ENCODE measurements at places on chromosomes 6 and 20.
A peak's percentile ranks its signal among the peaks of the same experiment; 100 is the strongest.

DNA sequence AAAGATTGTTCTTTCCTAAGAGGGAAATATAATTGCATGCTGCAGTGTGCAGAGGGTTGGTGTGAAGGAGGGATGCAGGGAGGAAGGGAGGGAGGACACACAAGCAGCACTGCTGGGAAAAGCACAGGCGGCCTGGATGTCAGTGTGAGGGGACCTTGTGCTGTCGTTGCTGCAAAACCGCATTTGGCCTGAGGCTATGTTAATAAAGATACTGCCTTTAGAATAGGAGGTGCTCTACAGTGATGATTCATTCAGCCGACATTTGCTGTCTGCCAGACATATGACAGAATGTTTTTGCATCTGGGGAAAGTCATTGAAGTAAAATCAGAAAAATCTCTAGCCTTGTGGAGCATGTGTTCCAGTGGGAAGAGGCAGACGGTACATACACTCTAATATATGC is 50.5 kb upstream of the TRIM26 start:
- no peak for DNase-seq

- DNase-seq, result no peak
Measured at GRCh38 chr6:317448-318144, 25.3 kb downstream of the DUSP22 start.

DNA sequence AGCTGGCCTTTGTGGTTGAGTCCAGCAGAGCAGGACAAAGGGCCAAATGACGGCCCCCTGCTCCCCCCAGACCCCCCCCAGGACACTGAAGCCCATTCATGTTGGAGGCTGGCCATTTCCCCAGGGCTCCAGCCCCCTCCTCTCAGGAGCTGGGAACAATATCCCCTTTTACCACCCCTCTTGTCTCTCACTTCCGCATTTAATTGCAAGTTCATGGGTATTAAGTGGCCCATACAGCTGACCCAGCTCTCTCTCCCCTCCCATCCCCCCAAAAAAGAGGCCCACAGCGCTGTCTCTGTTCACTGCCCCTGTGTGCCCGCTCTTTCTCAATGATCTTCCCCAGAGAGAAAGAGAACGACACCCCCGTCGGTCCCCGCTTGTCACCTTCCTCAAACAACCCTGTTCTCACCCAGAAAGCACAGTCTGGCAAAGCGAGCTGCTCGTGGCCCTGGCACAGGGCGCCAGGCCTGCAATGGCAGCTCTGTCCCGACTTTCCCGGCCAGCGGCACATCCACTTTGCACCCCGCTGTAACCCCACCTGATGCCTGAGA is 30.4 kb downstream of the PREX1 start:
- DNase-seq, result no peak

DNA sequence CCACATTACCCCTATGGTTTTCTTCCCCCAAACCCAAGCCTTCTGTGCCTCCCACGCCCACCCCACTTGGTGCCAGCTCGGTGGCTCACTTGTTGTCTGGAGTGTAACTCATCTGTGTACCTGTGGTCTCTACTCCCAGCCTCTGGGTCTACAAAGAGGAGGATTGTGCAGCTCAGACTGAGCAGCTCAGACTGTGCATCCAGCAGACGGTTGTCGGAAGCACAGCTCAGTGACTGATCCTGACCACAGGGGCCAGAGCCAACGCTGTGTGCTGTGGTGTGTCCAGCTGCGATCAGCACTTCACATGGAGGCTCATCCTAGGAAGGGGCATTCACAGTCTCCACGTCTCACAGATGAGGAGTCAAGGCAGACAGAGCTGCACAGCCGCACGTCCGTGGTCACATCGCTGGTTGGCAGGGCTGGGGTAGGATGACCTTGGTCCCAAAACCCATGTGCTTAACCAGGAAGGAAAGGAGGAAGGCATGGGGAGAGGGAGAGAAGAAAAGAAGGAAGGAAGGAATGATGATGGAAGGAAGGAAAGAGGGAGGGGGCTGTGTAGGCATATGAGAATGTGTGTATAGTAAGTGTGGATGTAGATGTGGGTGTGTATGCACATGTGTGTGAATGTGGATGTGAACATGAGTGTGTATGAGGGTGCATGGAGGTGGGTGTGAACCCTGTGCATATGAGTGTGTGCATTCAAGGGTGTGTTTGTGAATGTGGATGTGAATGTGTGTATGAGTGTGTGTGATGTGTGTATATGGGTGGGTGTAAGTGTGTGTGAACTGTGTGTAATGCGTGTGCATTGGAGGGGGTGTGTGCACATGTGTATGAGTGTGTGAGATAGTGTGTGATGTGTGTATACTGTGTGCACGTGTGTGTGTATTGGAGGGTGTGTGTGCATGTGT is 28.2 kb upstream of the STX16 start:
- no peak for DNase-seq

GRCh38 chr6:31513456-31514165 is 15.2 kb upstream of the MCCD1 start:
- no peak for DNase-seq

DNA sequence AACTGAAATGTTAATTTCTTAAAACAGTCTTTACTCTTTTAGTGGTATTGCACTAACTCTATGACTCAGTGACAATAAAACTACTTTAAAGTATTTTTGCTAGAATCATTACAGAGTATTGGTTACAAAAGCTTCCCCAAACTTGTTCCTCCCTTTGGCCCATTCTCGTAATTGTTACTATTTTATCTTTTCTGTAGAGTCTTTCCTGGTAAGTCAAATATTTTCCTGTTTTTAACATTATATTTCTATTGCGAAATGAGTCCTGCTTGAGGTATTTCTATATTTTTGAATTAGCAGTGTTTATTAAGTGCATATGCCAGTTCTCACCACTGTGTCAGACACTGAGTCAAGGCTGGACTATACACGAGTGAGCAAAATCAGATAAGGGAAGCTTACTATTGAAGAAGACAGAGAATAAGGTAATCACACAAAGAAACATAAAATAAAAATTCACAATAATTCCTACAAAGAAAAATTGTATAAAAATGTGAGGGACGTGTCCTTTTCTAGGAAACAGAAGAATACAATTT is 970.5 kb downstream of the EYS start:
- DNase-seq, result no peak

GRCh38 chr6:106886922-106887797 is 87.4 kb downstream of the CD24 start:
- no peak for DNase-seq

DNA sequence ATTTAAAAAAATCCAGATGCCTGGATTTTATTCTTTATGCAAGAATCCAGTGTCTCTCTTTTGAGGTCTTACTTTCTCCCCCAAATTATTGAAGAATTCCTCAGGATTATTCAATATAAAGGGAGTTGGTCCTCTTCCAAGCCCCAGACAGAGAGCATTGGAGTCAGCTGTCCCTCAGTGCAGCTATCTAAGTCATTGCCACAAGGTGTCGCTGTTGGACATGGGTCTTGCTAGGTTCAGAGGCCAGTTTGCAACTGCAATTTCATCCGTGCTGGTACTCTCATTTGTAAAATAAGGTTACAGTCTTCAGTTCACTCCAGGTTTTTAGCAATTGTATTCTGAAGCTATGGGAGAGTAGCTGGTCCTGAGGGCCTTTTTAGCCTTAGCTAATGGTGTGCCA is 27.8 kb downstream of the CCN2 start:
- DNase-seq, result no peak

- no peak for DNase-seq
Measured at GRCh38 chr6:149248693-149249369, 68.7 kb upstream of the TAB2 start.

DNA sequence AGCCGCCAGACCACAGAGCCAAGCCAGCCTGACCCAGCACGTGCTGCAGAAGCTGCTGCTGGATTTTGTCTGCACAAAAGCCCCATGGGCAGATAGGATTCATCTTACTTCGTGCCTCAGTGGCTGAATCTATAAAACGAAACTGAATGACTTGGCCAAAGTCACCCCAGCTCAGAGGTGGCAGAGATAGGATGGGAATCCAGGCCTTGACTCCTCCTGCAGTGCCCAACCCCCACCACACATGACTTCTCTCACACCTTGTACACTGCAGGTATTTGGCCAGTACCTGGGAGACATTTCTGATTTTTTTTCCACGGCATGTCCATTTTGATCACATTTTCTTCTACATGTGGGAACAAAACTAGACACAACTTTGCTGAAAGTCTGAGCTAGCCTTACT is 182.1 kb downstream of the ANKRD60 start:
- DNase-seq, result no peak

DNA sequence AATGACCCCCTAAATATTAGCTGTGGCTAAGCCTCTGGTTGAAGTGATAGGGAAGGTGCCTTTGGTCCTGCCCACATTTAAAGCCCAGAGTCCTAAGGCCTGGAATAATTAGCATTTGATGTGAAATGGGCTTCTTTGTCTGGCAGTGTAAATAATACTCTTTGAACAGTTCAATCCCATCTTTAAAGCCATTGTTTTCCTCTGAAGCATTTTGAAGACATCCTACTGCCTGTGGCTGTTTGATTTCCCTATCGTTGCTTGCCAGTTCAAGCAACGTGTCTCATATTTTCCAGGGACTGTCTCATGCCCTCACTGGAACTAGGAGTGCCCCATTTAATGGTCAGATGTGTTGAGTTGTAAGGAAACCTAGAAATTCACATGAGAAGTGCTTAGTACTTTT is 89.3 kb upstream of the BTN3A2 start:
- DNase-seq, result no peak

DNA sequence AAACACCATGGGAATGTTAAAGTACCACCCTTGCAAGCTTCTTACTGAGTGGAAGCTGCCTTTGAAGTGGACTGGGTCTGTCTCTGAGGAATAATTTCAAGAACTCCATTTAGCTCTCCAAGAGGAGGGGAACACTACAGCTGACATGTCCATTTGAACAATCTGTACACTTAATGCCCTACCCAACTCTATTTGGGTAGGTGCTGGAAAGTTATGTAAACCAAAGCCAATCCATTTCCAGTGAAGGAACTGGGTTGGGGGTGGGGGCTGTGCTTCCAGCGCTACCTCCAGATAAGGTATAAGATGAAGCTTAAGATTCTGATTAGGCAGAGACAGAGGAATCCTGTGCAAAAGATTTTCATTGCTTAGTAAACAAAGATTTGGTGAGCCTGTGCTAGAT is 122.0 kb downstream of the TCP11 start:
- DNase-seq, result no peak

DNA sequence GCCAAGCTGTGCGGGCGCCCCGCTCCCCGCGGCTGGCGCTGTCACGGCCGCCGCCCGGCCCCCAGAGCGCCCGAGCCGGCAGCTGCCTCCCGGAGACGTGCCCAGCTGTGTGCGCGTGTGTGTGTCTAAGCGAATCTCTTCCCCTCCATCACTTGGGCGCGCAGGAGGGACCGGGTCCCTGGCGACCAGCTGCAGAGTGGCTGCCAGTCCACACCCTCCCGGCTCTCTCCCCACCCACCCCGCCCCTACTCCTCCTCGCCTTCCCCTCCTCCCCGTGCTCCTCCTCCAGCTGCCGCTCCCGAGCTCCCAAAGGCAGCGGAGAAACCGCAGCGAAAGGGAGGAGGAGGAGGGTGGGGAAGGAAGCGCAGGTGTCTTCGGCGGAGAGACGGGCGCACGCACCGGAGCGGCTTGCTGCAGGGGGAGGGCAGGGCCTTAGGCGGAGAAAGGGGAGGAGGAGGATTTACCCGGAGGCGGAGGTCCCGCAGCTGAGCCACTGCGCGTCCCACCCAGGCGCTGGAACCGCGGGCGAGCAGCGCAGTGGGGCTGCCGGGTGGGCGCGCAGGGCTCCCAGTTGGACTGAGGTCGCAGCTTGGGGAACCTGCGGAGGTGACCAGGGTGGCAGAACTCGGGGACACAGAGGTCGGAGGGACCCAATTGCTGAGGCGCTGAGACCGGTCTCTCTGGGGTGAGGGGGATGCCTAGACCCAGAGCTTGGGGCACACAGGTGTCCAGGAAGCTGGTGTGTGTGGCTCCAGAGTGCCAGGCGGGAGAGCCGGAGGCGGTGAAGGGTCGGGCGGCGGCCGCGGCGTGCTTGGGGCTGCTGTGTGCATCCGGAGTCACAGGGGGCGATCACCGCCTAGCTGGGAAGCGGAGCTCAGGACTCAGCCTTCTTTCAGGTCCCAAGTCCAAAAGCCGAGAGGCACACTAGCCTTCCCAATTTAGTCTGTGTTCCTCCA is at the start of gene HS3ST5:
Gene HS3ST5 (minus strand): TSS at position 198 of the 956 bp plus-strand sequence. CDS start 280,178 bp downstream, outside the sequence.
- DNase-seq, result peak; percentile 67

- no peak for DNase-seq
Measured at GRCh38 chr20:9592419-9592818, 78.0 kb downstream of the LAMP5 start.

Data from NCI-H524 treated with DMSO at 0.1 percent for 48 hours (cell line).